EH (cell line): ENCODE measurements at places on chromosomes 13 and 19.

DNA sequence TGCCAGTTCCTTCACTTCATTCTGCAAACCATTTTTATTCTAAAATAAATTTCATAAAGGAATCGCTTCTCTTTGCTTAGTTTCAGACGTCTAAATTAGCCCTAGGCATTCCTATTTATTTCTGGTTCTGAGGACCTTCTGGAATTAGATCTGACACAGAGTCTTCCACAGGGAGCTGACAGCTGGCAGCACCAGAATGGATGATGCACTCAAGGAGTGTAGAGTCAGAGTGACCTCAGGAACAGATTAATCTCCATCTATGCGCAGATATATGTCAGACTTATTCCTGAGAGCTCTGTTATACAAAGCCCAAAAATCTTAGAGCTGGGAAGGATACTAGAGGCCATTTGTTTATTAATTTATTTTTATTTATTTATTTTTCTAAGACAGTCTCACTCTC is 450.8 kb downstream of the HS6ST3 start:
- no peak for DNase-seq

DNA sequence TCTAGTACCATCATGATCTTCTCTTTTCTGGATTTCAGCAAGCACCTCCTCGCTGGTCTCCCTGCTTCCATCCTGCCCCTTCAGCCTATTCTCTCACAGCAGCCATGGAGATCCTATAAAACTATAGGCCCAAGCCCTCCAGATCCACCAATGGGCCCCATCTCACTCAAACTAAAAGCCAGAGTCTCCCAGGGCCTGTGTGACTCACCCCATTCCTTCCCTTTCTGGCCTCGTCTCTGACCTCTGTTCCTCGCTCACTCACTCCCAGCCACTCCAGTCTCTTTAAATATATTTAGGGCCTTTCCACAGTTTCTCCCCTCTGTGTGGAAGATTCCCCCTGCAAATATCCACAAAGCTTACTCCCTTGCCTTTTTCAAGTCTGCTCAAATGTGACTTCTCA is 89.7 kb downstream of the HSPH1 start:
- peak; percentile 60 for DNase-seq

GRCh38 chr19:19550972-19551852 is 13.1 kb downstream of the CILP2 start:
- DNase-seq: no peak

- DNase-seq: peak; percentile 74
These were observed 1.3 kb downstream of the IL11 start for GRCh38 chr19:55368701-55369563.

DNA sequence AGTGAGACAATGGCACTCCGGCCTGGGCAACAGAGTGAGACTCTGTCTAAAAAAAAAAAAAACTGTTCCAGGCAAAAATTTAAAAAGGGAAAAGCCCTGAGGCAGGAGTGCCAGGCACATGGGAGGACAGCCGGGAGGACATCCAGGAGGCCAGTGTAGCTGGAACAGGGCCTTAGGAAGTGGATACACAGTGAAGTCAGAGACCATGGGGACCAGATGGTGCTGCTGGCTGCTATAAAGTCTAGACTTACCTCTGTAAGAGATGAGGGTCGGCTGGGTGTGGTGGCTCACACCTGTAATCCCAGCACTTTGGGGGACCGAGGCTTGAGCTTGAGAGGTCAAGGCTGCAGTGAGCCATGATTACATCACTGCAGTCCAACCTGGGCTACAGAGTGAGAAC is 15.0 kb downstream of the HAS1 start:
- DNase-seq: no peak

DNA sequence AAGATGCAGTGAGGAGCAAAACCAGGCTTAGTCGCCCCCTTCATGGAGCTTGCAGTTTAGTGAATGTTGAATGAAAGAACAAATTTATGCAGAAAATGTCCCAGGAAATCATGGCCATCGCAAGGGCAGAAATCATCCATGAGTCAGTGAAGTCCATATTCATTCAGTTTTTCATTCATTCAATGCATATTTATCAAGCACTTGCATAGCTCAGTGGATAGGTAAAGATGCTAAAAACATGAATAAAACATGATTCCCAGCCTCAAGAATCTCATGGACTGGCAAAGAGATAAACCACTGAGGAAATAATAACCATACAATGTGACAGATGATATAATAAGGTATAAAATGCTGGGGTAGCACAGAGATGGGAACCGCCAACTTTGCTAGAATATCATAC is 58.8 kb downstream of the HSPH1 start:
- DNase-seq: no peak
